T-helper 17 cell (primary cell): ENCODE measurements at places on chromosomes 1 and 21.
A peak's percentile ranks its signal among the peaks of the same experiment; 100 is the strongest.

- DNase-seq = no peak
These were observed 15.4 kb downstream of the L1TD1 start for GRCh38 chr1:62209931-62210595.

DNA sequence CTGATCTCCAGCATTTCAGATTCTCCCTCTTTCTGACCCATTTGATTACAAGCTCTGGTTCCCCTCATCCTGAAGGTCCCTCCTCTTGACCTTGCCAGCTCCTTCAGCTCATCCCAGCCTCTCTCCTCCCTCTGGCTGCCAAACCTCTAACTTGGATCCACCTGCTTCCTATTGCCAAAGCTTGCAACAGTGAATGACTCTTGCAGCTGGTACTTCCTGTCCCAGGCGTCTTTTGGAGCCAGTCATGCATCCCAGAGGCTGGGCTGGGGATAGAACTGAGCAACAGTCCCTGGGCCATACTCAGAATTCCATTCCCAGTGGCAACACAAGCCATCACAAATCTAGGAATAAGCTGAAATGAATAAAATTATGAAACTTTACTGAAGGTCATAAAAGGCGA lies 27.7 kb upstream of the SPOCD1 start:
- DNase-seq = no peak

GRCh38 chr1:215718575-215719287 lies 151.6 kb downstream of the KCTD3 start:
- no peak for DNase-seq

DNA sequence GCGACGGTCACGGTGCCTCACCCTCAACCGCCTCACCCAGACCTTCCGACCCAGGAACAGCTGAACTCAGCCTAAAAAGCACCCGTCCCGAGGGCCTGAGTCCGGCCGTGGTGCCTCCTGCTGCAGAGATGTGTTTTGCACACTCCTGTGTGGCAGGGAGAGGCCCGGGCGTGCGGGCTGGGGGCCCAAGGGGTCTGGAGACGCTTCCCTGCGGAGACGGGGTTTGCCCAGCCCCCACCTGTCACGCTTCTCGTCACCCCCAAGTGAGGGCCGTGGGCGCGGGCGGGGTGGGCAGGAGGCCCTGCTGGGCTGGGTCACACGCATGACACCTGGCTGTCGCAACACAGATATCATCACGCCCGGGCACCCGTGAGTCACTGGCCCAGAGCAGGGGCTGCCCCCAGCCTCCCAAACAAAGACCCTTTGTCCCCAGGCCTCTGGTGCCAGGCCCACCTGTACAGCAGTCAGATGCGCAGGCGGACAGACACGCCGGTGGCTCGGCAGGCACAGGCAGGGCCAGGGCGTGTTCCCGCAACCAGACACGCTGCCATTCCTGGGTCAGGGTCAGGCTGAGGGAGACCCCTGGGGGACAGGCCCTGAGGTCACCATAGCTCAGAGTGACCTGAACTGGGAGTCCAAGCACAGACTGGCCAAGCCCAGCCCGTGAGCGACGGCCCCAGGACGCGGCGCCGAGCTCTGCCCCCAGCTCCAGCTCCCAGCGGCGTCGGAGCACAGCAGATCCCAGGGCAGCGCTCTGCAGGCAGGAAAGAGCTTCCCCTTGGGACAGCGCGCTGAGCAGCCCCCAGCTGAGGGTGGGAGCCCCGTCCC lies 6.1 kb downstream of the B3GALT6 start:
- DNase-seq = no peak

DNA sequence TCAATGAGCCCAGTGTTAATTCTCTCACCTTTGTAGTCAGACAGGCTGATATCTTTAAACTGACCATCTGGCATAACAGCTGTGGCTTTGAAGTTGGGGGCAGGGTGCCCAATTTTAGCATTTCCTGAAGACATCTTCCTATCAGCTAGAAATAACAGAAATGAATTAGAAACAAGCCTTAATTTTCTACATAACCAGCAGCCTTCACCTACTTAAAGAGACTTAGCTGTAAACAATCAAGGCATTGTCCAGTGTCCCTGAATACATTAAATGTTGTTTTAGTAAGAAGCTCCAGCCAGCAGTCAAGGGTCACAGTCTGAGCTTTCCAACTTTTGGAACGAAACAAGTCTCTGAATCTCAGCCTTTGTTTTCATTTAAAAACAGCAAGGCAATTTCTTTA lies 2.8 kb downstream of the PRDX1 start:
- no peak for DNase-seq

GRCh38 chr1:61083013-61083806 lies 849 bp downstream of the NFIA start:
- peak; percentile 18 for DNase-seq

GRCh38 chr1:116722016-116722838 lies 32.0 kb upstream of the CD2 start:
- no peak for DNase-seq
